ENCODE measurements at places on chromosomes 1 and 21. TPM values are rescaled to one million over a fixed set of nuclear protein-coding genes. Genes with fewer than 3 reads are reported as not detected.
A peak's percentile ranks its signal among the peaks of the same experiment; 100 is the strongest.

KCNJ9 gene
- total RNA-seq = not detected

GRCh38 chr1:90413519-90413918, 303.6 kb downstream of the BARHL2 start:
- DNase-seq = no peak

- DNase-seq = no peak
Observed at GRCh38 chr1:64540265-64540791, 70.4 kb downstream of the CACHD1 start.

SMCP gene
- not detected for total RNA-seq

GRCh38 chr1:207101720-207102119, 2.3 kb upstream of the C4BPA start:
- DNase-seq = no peak

PRAMEF8 gene
- not detected for total RNA-seq

DNA sequence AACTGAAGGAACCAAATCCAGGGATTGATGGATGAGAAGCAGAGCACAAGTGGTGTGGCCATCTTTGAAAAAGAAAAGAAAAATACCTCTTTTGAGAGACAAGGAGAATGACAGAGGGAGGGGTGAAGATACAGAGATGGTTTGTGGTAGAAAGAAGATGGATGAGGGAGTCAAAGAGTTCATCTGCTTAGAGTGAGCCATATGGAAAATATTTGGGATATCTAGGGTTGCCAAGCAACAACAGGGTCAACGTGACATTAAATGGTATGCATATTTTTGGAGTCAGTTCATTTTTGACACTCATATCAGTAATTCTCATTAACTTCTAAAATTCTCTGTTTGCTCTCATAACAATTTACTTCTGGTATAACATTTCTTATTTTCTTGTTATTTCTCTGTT, 50.7 kb downstream of the MACF1 start:
- no peak for DNase-seq

- peak; percentile 84 for DNase-seq
Observed at GRCh38 chr1:206479183-206480125, 9.2 kb downstream of the IKBKE start.

DNA sequence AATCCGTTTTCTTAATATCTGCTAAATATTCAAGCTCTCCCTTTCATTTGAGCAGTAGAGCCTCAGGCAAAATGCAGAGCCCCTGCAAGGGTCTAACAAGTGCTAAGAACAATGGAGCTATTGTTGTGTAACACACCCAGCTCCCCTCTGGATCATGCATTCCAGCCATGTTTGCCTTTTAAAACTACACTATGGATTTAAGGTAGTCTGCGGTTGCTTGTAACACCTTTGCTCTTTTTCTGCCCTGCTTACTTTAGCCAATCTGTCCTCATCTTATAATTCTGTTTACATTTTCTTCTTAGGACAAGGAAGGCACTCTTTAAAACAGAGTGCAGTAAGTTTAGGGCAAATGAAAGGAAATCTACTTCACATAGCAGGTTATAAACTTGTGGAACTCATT, 60.0 kb upstream of the C1orf105 start:
- no peak for DNase-seq
